ENCODE measurements at places on chromosomes 2 and 18.

GRCh38 chr2:180647221-180647620 lies 333.2 kb upstream of the UBE2E3 start:
- DNase-seq = no peak

- DNase-seq = no peak
These were observed 36.6 kb upstream of the IKZF2 start for GRCh38 chr2:213187833-213188532.

DNA sequence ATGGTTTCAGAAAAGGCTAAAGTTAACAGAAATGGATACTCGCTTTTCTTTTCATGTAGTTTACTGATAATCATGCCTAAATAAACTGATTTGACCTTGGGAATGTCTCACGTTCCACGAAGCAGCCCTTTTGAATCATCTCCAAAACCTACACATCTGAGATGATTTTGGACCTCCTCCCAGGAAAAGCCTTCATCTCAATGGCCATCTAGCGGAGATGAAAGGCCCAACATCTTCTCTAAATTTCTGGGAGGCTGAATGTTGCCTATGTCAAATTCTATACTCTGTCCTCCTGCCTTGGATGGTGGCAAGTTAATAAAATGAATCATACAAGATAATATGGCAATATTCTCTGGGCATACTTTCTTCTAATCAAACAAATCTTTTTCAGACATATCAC lies 448.5 kb downstream of the ZEB2 start:
- no peak for DNase-seq

GRCh38 chr2:208033701-208034502 lies 8.6 kb upstream of the PLEKHM3 start:
- peak; percentile 27 for DNase-seq

DNA sequence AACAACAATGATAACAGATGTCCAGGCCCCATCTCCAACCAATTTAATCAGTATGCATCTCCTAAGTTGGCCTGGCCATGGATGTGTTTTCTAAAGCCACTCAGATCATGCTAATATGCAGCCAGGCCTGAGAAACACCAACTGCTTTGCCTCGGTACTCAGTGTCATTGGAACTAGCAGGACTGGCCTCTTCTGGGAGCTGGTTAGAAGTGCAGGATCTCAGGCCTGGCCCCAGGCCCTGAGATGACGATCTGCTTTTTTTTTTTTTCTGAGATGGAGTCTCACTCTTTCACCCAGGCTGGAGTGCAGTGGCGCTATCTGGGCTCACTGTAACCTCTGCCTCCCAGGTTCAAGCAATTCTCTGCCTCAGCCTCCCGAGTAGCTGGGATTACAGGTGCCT lies 69.1 kb downstream of the IRS1 start:
- DNase-seq = no peak

GRCh38 chr2:235028646-235029045 lies 76.8 kb downstream of the SH3BP4 start:
- no peak for DNase-seq

GRCh38 chr18:62612776-62613175 lies 90.0 kb downstream of the ZCCHC2 start:
- no peak for DNase-seq

DNA sequence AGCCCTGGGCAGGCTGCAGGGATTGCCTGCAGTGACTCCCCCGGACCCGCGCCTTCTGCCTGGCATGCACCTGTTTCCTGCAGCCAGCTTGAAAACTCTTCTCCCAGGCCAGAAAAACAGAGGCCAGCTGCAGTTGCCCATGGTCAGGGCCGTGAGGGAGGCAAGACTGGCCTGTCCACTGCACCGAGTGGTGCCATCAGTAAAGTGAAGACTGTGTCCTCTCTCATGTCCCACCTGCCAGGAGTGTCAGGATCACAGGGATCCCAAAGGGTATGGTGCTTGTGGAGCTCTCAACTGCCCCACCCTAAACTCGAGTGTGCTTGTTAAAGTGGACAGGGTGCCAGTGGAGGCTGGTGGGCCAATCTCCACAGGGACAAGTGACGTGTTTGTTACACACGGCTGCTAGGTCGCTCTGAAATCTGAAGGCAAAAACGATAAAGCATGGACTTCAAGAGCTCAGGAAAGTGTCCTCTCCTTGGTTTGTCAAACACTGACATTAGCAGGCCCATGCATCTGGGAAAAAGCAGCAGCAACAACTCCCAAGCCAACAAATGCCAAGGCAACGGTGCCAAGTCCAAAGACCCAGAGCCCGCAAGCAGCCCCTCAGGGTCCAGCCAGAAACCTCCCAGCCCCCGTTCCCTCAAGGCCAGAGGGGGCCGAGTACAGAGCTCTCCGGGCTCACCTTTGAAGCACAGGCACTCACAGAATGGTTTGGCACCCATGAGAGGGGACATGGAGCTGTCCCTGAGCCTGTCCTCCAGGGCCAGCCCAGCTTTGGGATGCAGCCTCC lies 213.2 kb downstream of the HDAC4 start:
- no peak for DNase-seq

DNA sequence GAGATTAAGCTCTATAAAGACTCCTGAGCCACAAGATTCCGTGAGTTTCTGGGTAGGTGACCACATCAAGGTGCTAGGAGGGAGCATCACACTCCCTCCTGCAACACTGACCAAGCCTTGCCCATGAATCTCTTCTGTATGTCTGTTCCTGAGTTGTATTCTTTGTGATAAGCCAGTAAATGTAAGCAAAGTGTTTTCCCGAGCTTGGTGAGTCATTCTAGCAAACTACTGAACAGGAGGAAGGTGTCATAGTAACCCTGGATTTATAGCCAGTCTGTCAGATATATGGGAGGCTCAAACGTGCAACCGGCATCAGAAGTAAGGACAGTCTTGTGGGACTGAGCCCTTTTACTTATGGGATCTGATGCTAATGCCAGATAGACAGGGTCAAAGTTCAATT lies 346.1 kb upstream of the KYNU start:
- DNase-seq = no peak

DNA sequence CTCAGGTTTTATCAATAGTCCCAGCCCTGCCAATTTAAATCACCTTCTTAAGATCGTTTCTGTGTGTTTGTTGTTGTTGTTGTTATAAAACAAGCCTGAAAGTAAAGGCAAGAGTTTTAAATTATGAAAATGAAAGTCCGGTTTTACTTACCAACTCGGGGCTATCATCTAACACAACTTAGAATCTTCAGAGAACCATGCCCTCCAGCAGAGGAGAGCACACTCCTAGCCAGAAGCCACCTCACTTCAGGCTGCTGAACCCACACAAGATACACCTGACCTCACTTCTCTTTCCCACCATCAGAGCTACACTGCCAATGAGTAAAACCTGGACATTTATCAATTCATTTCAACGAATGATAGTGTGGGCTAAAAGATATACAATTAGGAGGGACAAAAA lies 335.2 kb downstream of the IRS1 start:
- DNase-seq = no peak

GRCh38 chr2:18345848-18346247 lies 214.6 kb downstream of the RDH14 start:
- DNase-seq = no peak

DNA sequence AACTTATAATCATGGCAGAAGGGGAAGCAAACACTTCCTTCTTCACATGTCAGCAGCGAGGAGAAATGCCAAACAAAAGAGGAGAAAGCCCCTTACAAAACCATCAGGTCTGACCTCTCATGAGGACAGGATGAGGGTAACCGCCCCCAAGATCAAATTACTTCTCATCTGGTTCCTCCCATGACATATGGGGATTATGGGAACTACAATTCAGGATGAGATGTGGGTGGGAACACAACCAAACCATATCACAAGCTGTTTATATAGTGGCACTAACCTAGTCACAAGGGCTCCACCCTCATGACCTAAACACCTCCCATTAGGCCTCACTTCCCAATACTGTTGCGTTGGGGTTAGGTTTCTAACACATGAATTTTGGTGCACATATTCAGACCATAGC lies 110.0 kb downstream of the OSBPL6 start:
- DNase-seq = no peak

GRCh38 chr18:45218436-45218835 lies 396.8 kb upstream of the SLC14A2 start:
- no peak for DNase-seq

DNA sequence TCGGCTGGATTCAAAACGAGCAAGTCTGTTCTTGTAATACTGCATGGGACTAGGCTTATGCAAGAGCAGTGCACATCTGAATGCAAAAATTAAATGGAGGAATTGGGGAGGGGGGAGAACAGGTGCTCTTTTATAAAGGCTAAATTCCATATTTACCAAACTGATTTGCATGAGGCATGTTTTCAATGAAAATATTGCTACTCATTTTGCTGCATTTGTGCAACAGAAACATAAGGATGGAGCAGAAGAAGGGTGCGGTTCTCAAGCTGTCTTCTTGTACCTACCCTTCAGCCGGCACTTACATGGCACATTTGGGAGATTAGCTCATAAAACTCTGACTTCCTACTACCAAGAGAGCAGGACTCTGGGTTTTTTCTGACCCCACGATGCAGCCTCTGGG lies 256.4 kb downstream of the CDCA7 start:
- no peak for DNase-seq

GRCh38 chr2:7007488-7007845 lies 90.3 kb downstream of the RNF144A start:
- no peak for DNase-seq

DNA sequence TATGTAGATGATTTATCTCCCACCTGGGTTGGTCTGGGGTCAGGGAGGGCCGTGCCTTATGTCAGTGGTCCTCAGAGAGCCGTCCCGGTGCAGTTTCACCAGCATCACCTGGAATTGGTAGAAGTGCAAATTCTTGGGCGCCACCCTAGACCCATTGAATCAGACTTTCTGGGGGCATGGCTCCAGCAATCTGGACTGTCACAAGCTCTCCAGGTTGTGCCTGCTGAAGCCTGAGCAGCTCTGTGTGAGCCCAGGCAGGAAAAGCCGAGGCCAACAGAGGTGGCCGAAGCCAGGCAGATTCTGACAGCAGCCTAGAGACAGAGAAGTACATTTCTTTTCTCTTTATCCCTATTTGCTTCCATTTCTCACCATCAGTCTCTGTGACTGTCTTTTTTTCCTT lies 98.4 kb upstream of the SEC11C start:
- DNase-seq = no peak

- no peak for DNase-seq
These were observed 153.3 kb downstream of the LDLRAD4 start for GRCh38 chr18:13371689-13372418.

DNA sequence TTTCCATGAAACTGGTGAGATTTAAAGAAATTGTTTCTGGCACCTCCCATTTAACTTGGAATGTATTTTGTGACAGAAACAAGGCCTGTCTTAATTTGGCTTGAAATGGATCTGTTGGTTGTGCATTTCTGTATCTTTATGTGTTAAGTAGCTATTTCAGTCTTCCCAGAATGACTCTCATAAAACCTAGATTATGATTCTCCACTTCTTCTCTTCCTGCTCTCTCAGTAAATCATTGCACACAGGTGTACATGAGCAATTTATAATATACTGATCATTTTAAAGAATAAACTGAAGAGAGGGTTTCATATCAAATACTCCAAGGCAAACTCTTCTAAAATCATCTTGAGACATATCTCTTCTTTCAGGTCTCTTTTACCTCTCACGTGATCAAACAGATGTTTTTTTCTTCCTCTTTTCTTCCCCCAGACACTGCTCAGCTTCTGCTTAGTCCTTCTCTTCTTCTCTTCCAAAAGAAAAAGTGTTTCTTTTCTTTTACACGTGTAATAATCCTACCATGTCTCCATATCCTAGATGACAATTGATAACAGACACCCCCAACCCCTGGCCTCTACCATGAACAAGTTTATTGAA lies 112.0 kb downstream of the PPP1R1C start:
- no peak for DNase-seq

- no peak for DNase-seq
These were observed 221.5 kb downstream of the RIT2 start for GRCh38 chr18:42893977-42894376.

- DNase-seq = no peak
These were observed 96.2 kb upstream of the SNTG2 start for GRCh38 chr2:854460-854859.

DNA sequence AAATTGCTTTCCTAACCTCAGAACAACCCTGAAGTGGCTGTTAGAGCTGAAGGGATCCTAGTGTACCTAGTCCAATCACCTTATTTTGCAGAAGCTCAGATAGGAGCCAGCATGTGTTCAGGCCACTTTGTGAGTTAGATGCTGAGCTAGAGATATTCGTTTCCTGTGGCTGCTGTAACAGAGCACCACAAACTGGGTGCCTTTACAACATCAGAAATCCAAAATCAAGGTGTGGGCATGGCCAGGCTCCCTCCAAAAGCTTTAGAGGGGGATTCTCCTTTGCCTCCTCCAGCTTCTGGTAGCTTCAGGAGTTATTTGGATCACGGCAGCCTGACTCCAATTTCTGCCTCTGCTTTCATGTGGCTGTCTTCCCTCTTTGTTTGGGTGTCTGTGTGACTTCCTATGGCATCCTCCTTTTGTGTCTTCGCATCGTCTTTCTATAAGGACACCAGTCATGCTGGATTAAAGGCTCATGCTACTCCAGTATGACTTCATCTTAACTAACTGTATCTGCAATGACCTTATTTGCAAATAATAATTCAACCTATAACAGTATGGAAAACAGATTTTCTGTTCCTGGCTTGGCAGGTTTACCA lies 86.3 kb upstream of the TGFA start:
- DNase-seq = no peak

- DNase-seq = peak; percentile 56
These were observed 83.7 kb downstream of the LPIN1 start for GRCh38 chr2:11829947-11830707.

DNA sequence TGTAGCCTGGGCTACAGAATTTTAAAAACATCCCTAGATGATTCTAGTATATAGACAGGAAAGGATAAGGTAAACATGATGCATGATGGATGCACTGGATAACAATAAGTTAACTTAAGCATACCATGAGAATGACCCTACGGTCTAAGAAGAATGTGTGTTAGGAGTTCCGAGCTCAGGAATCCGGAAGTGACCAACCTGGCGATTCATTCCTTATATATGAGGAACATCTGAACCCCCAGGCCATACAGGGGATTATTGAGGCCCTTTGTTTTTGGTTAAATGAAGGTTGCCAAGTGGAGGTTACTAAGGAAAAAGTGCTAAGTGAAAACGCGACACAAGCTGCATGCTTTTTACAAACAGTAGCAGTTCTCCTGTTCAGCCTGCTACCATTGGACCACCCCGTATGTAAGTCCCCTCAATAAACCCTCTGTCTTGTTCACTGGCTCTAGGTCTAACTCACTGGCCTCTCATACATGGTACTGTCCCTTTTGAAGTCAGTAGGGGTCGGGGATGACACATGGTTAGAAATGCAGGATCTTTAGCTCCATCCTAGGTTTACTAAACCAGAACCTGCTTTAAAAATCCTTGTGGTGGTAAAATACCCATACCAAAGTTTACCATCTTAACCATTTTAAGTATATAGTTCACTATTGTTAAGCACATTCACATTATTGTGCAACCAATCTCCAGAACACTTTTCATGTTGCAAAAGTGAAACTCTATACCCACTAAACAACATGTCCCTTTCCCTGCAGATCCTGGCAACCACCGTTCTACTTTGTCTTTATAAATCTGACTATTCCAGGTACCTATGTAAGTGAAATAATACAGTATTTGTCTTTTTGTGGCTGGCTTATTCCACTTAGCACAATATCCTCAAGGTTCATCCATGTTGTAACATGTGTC lies 111.0 kb upstream of the MAP4K3 start:
- DNase-seq = no peak
